ENCODE measurements at places on chromosomes 11 and 22.

- DNase-seq, result no peak
Observed at GRCh38 chr11:85941380-85941973, 86.3 kb downstream of the CCDC83 start.

DNA sequence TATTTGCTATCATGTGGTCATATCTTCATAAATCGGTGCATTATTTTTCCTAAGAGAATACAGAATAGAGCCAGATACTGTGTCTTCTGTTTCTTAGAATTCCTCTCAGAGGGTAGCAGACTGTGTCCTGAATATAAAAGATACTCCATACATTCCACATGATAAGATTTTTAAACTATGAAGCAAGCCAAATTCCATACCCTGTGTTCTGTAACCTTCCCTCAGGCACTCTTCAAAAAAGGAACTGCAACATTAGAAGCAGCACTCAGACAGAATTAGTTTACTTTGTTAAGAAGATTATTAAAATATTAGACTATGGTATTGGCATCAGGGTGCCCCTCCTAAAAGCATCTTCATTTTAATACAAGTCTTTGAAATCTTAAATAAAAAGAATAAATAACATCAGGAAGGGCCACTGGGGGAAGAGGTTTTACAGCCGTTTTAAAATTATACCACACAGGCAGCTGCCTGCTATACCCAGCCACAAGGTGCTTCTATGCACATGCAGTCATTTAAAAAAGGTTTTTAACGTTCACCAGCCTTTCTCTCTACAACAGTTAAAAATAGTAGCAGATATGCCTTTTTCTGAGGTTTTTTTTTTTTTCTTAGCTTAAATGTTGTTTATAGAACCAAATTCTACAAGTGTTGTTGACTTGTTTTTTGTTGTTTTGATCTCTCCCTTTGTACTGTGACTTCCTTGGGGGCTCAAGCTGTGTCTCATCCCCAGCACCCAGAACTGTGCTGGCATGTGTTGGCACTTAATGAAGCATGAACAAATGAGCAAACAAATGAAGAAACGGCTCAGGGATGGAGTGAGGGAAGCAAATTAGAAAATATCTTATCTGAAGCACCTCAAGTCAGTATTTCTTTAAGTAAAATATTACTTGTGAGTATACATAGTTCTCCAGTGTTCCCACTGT, 54.7 kb upstream of the CCDC89 start:
- DNase-seq, result no peak

- DNase-seq, result no peak
Observed at GRCh38 chr22:45291061-45291930, 6.5 kb downstream of the UPK3A start.

GRCh38 chr22:25027959-25028840, 75.7 kb downstream of the KIAA1671 start:
- no peak for DNase-seq

DNA sequence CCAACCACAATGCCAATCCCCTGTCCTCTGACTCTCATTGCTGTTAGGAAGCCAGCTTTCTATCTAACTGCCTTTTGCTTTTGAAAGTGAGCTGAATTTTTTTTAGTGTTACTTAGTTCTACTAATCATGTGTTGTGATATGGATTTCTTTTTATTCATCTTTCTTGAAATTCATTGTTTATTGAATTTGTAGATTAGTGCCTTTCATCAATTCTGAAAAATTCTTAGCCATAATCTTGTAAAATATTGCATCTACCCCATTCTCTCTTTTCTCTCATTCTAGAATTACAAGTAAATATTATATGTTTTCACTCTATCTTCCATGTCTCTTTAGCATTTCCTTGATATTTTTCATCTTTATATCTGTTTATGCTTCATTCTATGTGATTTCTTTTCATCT, 47.8 kb downstream of the DDIAS start:
- DNase-seq, result no peak

- no peak for DNase-seq
Observed at GRCh38 chr11:68106165-68106940, 14.8 kb downstream of the CHKA start.

DNA sequence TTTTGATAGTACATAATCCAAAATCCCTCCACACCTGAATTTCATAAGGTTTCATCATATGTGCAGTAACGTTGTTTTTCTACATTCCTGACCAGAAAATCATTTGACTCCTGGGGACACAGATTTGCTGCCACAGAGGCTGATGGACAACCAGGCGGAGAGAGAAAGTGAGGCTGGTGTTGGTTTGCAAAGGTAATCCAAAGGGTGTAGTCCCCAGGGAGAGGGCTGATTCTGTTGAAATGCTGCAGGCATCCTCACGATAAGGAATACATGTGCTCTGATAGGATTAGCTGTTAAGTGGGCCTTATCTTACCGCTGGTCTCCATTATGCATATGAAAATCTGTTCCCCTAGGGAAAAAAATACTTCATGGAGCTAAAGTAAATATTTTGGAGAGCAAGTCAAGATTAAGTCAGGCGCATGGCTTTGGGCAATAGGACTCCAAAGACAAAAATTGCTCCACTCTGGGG, 8.1 kb downstream of the APOL6 start:
- no peak for DNase-seq

DNA sequence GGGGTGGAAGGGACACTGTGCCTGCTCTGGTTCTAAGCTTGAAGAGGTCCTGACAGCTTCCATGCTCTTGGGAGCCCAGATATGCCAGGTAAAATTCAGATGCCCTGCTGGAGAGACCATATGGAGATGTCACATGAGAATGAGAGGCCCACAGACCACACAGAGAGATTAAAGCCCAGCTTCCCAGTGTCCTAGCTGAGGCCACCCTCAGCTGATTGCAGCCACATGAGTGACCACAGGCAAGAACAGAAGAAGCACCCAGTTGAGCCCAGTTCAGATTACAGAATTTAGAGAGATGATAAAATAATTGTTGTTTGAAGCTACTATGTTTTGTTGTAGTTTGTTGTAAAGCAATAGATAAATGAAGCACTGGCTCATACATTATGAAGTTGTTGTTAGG, 14.4 kb upstream of the PVALB start:
- DNase-seq, result no peak

Measured in BJ (cell line).